Transverse colon (tissue), 4 donors: ENCODE measurements at places on chromosomes 1 and 21. TPM values are rescaled to one million over a fixed set of nuclear protein-coding genes. Genes with fewer than 3 reads are reported as not detected.

- H3K36me3 ChIP-seq: no peaks in the 10 kb centered on the region
- peak; percentile 39 for DNase-seq
- no peak overlapping the region for H3K4me3 ChIP-seq
- no peaks in the 10 kb centered on the region for H3K27me3 ChIP-seq
- no peaks in the 10 kb centered on the region for H3K4me1 ChIP-seq
Measured at GRCh38 chr1:65812065-65812464, 19.4 kb downstream of the PDE4B start.

Gene UBL4B
- total RNA-seq: not detected

DNA sequence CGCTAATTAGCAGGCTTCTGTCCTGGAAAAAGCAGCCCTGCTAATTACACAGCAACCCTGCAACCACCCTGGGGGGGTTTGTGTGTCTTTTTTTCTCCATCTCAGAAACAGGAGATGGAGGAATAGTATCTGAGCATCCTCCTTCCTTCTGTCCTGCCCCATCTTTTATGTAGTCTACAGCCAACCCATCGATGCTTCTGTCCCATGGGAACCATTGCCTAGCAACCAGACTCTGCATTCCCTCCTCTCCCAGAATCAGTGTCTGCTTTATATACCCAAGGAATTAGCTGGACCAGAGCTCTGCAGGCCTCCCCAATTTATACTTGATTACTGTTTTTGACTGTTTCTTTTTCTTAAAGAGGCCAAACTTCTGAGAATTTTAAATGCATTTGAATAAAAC lies 35.1 kb downstream of the LRRC38 start:
- no peak overlapping the region for H3K4me3 ChIP-seq
- DNase-seq: no peak
- H3K36me3 ChIP-seq: no peaks in the 10 kb centered on the region
- no peaks in the 10 kb centered on the region for H3K27me3 ChIP-seq

GRCh38 chr1:36397083-36397377 lies 678 bp downstream of the LSM10 start:
- peaks cover 17% of the 10 kb centered on the region for H3K4me1 ChIP-seq
- no peaks in the 10 kb centered on the region for H3K27me3 ChIP-seq
- H3K36me3 ChIP-seq: peaks cover 10% of the 10 kb centered on the region

DNA sequence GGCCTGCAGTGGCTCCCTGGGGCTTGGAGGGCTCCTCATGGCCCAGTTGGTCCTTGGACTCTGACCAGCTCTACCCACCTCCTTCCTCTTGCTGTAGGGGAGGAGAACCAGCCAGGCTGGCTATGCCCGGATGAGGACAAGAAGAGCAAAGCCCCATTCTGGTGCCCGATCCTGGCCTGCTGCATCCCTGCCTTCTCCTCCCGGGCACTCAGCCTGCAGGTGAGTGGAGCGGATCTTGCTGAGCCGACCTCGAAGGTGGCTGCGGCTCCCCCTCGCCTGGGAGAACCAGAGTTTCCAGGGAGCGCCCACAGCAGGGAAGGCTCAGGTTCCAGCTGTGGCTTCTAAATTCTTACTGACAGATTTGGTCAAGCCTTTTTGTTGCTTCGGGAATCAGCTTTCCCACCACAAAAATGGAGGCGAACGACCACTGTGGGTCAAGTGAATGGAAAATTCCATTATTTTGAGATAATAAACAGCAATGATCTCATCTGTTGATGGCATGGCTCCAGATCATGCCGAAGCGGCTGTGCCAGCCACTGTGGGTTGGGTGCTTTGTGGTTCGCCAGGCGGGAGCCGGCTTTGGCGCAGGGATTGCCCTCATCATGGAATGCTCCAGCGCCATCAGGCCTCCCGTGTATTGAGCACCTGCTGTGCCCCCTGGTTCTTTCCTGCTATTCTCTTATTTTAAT lies 106.5 kb upstream of the ACTL8 start:
- no peaks in the 10 kb centered on the region for H3K27me3 ChIP-seq
- no peak for DNase-seq
- H3K27ac ChIP-seq: no peak overlapping the region
- H3K4me1 ChIP-seq: no peaks in the 10 kb centered on the region
- no peak overlapping the region for H3K4me3 ChIP-seq
- H3K36me3 ChIP-seq: peaks cover 33% of the 10 kb centered on the region

DNA sequence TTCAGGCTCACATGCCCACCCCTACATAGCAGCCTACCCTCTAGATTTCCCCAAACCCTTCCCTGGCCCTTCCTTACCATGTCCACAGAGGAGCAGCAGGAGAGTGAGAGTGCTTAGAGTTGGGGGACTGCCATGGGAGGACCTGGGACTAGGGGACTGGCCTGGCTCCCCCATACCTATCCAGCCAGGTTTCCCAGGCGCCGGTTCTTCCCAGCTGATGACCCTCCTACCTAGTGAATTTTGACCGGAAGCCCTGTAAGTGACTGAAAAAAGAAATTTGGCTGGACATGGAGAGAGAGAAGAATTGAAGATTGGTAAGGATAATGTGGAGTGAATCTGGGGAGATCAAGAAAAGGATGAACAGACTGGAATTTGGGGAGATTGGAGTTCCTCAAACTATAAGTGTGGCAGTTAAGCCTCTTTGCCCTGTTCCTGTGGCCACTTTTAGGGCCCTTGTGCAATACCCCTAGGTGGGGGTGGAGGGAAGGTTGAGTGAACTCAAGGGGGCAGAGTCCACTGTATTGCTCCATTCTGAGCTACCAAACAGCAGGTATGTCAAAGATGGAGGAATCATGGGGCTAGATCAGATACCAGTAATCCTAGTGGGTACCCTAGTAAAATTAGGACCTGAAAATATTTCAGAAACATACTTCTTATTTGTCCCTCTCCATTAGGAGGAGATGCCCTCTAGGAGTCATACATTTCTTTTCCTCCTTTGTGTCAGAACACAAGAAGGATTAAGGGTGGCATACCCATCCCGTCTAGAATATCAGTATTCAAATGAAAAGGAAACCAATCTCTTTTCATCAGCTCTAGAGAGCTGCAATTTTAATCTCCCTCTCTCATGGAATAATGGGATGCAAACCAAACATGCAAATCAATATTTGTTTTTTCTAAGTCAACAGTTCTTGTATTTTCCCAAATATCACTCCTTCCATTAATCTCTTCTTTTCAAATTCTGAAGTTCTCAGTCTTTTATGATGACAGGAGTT lies 1.2 kb downstream of the HJV start:
- H3K27ac ChIP-seq: no peak overlapping the region
- peaks cover 10% of the 10 kb centered on the region for H3K4me1 ChIP-seq
- no peak for DNase-seq
- peaks cover 54% of the 10 kb centered on the region for H3K27me3 ChIP-seq

- no peaks in the 10 kb centered on the region for H3K4me1 ChIP-seq
- no peaks in the 10 kb centered on the region for H3K36me3 ChIP-seq
- no peak overlapping the region for H3K27ac ChIP-seq
- no peak for DNase-seq
Measured at GRCh38 chr1:41547781-41548560, 63.5 kb upstream of the EDN2 start.
